GM23248 (cell line): ENCODE measurements at places on chromosomes 7 and 10. TPM values are rescaled to one million over a fixed set of nuclear protein-coding genes. Genes with fewer than 3 reads are reported as not detected.
A peak's percentile ranks its signal among the peaks of the same experiment; 100 is the strongest.

GRCh38 chr7:138670594-138670993, 30.6 kb downstream of the SVOPL start:
- H3K27me3 ChIP-seq: no peaks in the 10 kb centered on the region
- no peak for DNase-seq
- H3K4me1 ChIP-seq: no peaks in the 10 kb centered on the region
- no peaks in the 10 kb centered on the region for H3K36me3 ChIP-seq

- DNase-seq: no peak
- no peaks in the 10 kb centered on the region for H3K4me1 ChIP-seq
- no peak overlapping the region for H3K4me3 ChIP-seq
- H3K36me3 ChIP-seq: no peaks in the 10 kb centered on the region
- no peaks in the 10 kb centered on the region for H3K27me3 ChIP-seq
Measured at GRCh38 chr10:124604214-124605000, 139.8 kb downstream of the FAM53B start.

GRCh38 chr7:27359181-27360125, 116.9 kb downstream of the EVX1 start:
- H3K4me1 ChIP-seq: no peaks in the 10 kb centered on the region
- no peak for DNase-seq
- no peak overlapping the region for H3K4me3 ChIP-seq
- H3K36me3 ChIP-seq: no peaks in the 10 kb centered on the region
- peaks cover 22% of the 10 kb centered on the region for H3K27me3 ChIP-seq
- H3K27ac ChIP-seq: no peak overlapping the region

GRCh38 chr10:114294549-114294948, 55.5 kb downstream of the VWA2 start:
- no peak overlapping the region for H3K27ac ChIP-seq
- no peak overlapping the region for H3K4me3 ChIP-seq
- DNase-seq: no peak
- no peaks in the 10 kb centered on the region for H3K4me1 ChIP-seq
- H3K27me3 ChIP-seq: peaks cover 10% of the 10 kb centered on the region; the same call in 1 of the 2 replicates
- H3K36me3 ChIP-seq: no peaks in the 10 kb centered on the region

- H3K36me3 ChIP-seq: no peaks in the 10 kb centered on the region
- H3K27ac ChIP-seq: no peak overlapping the region
- H3K4me3 ChIP-seq: no peak overlapping the region
- H3K27me3 ChIP-seq: no peaks in the 10 kb centered on the region
- peaks cover 50% of the 10 kb centered on the region for H3K4me1 ChIP-seq
Measured at GRCh38 chr7:120996333-120996987, 7.9 kb downstream of the CPED1 start.

DNA sequence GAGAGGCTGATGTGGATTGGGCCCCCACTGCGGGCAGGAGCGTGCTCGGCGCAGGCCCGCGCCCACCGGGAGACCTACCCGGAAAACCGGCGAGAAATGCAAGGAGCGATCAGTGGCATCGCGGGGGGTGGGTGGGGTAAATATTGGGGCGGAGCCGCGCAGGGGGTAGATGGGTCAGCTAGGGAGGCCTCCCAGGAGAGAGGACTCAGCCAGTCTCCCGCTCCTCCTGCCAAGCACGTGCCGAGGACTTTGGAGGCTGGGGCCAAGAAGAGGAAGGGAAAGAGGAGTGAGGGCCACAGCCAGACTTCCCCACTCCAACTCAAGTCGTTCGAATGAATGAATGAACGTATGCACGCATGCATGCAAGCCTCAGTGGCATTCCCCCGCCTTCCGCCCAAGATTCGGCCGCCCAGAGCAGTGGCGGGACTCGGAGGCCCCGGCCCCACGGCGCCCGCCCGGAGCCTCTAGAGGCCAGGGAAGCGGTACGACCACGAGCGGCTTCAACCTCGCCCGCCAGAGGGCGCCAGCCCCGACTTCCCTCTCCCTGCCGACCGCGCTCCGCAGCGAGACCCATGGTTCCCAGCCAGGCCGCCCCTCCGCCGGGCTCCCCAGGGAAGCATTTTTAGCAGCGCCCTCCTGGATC, 3.6 kb downstream of the NPM3 start:
- H3K4me1 ChIP-seq: peaks cover 8% of the 10 kb centered on the region; the same call in 1 of the 2 replicates
- peaks cover 3% of the 10 kb centered on the region; the same call in 1 of the 2 replicates for H3K36me3 ChIP-seq
- H3K27me3 ChIP-seq: peaks cover 8% of the 10 kb centered on the region
- no peak overlapping the region for H3K27ac ChIP-seq

DNA sequence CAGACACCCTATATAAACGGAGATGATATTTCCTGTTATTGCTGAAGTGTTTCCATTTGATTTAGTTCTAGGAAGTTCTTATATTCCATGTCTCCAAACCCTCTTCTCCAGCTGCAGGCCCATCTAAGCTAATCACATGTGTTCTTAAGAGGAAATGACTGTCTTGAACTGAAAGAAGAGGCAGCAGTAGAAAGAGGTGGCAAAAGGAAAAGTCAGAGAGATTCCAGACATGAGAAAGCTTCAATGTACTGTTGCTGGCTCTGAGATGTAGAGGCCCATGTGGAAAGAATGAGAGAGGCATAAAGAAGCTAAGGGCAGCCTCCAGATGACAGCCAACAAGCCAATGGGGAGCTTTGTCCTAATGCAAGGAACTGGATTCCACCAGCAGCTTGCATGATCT, 287.2 kb downstream of the GFRA1 start:
- H3K4me1 ChIP-seq: peaks cover 8% of the 10 kb centered on the region
- DNase-seq: no peak

DNA sequence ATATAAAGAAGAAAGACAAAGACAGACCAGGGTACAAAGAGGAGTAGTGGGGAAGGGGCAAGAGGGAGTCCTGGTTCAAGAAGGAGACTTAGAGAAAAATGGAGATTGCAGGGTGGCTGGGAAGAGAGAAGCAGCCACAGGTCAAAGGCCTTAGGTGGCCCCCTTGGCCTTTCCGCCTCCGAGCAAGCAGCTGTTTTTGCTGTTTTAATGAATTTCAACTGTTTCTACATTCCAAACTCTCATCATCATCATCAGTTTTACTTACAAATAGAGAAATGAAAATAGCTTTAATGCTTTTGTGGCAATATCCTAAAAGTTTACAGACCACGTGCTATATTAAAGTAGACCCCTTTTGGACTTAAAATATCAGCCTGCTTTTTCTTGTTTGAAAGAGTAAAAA, 399.7 kb downstream of the EXOC4 start:
- peaks cover 23% of the 10 kb centered on the region for H3K4me1 ChIP-seq
- no peak overlapping the region for H3K4me3 ChIP-seq
- H3K27me3 ChIP-seq: no peaks in the 10 kb centered on the region
- DNase-seq: no peak
- H3K27ac ChIP-seq: no peak overlapping the region

DNA sequence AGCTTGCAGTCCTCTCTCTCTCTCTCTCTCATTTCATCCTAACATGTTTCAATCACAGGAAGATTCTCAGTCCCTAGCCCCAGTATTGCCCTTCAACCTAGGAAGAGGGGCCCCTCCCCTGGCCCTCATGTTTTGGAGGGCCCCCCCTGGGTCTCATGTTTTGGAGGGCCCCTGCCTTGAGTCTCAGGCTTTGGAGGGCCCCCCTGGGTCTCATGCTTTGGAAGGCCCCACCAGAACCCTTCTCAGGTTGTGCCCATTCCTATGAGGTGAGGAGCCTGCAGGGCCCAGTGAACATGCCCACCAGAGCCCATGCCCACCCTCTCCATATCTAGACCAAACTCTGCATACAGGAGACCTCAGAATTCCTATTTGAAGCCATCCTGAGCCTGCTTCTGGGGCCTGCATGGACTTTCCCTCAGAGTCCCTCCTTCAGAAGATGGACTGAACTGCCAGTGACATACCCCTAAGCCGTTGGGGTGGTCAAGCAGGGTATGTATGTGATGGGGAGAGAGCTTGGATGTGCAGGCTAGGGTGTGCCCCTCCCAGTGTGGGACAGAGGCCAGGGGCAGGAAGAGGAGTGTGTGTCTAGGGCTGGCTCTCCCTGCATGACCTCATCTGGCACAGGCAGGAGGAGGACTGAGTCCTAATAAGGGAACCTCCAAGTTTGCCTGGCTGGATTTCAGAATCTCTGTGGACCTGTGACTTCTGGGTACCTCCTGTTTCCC, 8.1 kb upstream of the VDAC2 start:
- H3K4me1 ChIP-seq: peaks cover 23% of the 10 kb centered on the region
- H3K27ac ChIP-seq: peak overlapping the region; percentile 31; the same call in 1 of the 2 replicates
- DNase-seq: peak; percentile 82
- no peaks in the 10 kb centered on the region for H3K27me3 ChIP-seq

Gene ZNF746
- 9.0 and 9.7 TPM in 2 replicates for polyA plus RNA-seq

Gene OR2A1
- 0.10 and 0.15 TPM in 2 replicates for polyA plus RNA-seq

Gene CPED1
- 12.4 and 13.5 TPM in 2 replicates for polyA plus RNA-seq

Gene GRM3
- not detected in 2 replicates for polyA plus RNA-seq

Gene C10orf105
- polyA plus RNA-seq: 0.06 TPM in 1 of 2 replicates, not detected in the other

Gene CRYGN
- not detected in 2 replicates for polyA plus RNA-seq
